Anterior cingulate cortex (tissue), 58 donors: ENCODE measurements at places on chromosomes 6 and 20.
A peak's percentile ranks its signal among the peaks of the same experiment; 100 is the strongest.

- no peak for DNase-seq
Measured at GRCh38 chr6:32393665-32394420, 13.1 kb downstream of the BTNL2 start.

DNA sequence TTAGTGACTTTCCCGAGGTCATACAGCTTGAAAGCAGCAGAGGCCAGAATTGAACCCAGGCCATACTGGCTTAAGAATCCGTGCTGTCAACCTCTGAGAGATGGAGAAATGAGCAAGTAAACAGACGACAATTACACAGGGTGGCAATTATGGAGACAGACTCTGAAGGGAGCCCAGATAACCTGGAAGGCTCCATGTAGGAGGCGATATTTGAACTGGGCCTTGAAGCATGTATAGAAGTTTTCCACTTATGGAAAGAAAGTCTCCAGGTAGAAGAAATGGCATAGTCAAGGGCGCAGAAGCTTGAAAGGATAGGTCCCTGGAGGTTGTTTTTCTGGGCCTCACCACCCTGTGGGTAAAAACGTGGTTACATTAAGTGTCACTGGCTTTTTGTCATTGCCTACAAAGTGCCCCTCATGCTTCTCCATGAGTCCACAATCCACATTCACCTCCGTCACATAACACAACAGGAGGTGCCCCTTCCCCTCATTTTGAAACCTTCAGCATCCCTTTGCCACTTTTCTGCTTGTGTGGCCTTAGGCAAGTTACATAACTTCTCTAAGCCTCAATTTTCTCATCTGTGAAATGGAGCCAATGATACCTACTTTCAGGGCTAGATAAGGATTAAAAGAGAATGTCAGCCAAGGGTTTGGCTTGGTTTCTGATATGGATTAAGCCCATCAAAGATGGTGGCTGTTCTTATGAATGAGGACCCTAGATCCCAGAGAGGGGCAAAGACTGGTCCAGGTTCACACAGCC, 5.9 kb upstream of the BPI start:
- DNase-seq = no peak

DNA sequence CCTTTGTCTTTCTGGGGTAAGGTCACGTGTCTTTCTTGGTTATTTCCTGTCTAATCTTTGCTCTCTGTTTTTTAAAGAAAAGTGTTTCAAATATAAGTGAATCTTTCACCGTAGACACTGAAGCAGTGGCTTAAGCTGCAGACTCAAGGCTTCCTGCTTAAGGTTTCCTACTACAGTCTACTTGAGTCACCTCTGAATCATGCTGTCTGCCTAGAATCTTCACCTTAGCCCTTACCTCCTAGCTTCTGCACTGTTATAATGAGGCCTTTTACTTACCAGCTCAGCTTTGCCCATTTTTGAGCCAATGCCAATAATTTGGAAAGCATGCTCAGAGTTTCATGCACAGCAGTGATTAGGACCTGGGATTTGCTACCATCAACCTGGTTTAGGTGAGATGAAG, 30.6 kb downstream of the ADGRF4 start:
- DNase-seq = no peak

- no peak for DNase-seq
Measured at GRCh38 chr20:4082406-4083097, 67.2 kb upstream of the RNF24 start.

- no peak for DNase-seq
Measured at GRCh38 chr6:159467473-159468041, 225.5 kb downstream of the SOD2 start.

- no peak for DNase-seq
Measured at GRCh38 chr6:44248579-44248978, 1.7 kb downstream of the HSP90AB1 start.

- DNase-seq = no peak
Measured at GRCh38 chr6:21437581-21437980, 156.0 kb upstream of the SOX4 start.

- DNase-seq = no peak
Measured at GRCh38 chr20:36177716-36178115, 23.2 kb downstream of the EPB41L1 start.

DNA sequence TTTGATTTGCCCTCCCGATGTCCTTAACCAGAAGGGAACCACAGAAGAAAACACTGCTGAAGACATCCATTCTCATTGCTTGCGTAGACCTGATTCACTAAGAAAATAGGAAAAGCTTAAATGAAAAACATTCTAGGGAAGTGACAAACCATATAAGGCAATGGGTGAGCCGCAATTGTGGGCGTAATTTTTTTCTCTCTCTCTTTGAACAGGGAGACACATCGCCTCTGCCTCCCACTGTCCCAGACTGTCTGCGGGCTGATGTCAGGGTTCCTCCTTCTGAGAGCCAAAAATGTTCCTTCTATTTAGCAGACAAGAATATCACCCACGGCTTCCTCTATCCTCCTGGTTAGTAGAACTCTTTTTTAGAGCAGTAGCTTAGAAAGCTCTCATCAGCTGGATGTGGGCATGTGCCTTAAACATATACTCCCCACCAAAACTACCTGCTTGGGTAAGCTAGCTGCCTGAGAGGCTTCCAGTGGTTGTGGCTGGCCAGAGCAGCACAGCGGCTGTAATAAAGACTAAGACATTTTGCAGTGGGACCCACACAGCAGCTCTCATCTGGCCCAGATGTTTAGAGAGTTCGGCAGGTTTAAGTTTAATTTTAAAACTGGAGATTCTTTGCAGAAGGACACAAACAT, 22.7 kb upstream of the CTAGE9 start:
- no peak for DNase-seq

DNA sequence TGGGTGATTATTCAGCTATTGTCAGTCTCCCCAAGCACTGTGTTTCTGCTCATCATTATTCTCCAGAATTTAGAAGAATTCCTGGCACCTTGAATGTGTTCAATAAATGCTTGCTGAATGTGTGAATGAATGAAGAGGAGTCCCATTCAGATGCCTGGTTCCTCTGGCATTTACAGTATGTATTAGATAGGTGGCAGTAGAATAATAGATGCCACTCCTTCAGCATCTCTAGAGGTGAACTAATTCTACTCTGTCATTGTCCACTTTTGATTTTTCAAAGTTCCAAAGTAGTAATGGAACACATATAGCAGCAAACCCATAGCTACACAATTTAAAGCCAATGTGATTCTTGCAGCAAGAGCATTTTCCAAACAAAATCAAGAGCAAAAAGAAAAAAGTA, 118.9 kb upstream of the CEP162 start:
- DNase-seq = no peak

DNA sequence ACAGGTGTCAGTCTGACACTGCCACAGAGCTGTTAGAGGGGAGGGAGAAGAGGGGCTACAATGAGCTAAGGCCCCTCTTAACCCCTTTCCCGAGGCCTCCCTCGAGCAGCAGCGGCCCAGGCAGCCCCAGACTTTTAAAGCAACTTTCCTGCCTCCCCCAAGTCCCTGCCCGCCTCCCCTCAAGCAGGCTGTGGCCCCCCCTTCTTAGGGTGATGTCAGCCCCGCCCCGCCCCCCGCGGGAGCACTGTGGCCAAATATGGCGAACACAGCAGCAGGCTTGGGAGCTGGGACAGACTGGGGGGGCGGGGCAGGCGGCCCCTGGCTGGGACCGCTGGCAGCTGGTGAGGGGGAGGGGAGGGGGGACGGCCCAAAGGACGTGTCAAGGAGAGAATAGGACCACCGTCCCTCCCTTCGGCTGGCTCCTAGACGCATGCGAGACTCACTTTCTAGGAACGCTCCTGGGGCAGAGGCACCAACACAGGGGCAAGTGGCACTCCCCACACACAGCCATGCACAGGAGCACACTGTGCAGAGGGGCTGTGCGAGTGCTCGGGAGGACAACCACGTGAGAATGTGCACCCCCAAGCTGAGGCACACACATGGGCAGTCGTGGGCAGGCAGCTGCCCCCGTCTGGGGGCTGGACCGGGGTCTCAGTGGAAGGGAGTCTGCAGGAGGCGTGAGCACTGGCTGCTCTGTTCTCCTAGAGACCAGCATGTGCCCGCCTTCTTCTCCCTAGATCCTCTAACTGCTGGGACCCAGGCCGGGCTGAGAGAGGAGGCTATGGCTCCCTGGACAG, 6.7 kb downstream of the TEAD3 start:
- DNase-seq = peak; percentile 14
